ENCODE measurements at places on chromosomes 3 and 15.

DNA sequence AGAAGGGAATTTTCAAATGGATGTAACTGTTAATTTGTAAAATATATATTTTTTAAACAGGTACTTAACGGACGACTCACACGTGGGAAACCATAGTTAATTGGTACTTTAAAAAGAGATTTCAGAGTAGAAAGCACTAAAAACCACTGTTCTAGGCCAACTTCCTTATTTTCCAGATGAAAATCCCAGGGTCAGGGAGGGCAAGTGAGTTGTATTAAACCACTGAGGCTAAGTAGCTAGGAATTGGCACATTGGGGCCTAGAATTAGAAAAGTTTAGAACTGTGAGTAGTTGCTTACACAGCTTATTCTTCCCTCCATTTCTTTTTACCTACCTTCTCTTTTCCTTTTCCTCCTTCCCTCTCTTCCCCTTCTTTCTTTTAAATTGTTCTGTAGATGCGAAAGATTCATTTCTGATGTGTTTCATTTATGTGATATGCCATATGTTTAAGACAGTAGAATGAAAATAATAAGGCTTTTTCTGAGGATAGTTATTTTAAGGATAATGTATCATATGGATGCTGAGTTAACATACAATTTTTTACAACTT is 4.1 kb upstream of the UTS2B start:
- DNase-seq = no peak

- DNase-seq = no peak
Observed at GRCh38 chr3:83769791-83770663, 1188.8 kb upstream of the CADM2 start.

DNA sequence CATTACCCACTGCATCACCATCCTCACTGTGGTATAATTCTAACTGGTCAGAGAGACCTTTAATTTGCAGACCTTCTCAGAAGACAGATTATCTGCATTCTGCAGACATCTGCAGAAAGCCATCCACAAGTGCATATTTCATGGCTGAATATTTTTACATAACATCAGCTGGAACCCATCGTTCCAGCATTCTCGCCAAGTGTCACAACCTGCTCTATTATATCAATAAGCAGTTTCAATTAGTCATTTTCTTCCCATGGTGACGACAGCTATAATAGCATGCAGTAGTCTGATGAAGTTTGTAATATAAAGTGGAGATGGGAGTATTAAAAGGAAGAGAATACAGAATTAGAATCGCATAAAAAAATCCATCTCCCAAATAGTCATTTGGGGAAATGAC is 334.7 kb downstream of the FHIT start:
- no peak for DNase-seq

DNA sequence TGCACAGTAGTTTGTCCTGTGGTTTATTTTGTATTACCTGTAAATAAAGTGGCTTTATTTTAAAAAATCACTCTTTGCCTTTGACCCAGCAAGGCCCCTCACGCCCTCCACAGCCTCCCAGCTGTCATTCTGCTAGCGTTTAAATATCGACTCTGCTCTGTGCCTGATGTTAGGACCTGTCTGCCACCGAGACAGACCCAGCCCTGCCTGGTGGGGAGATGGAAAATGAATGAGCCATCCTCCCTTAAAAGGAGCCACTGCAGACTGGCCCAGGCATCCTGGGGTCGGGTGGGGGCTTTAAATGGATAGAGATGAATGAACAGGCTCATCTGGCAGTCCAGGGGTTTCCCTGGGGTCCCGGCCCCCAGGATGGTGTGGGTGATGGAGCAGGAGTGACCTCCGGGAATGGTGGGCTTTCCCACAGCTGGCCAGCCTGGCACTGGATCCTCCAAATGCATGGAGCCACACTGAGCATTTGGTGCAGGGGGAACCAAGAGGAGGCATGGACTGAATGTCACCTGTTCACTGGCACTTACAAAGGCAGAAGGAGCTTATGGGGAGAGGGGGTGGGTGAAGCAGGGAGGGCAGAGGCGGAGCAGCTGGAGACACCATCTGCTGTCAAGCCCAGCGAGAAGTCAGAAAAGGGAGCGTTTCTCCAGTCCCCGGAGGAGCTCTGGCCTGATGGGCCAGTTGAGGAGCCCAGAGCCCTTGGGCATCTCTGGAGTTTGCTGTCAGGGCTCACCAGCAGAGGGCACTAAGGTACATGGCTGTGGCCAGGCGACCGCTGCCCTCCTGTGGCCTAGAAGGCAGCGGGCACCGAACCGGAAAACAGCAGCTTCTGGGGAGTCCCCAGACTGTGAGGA is 11.9 kb downstream of the GRM2 start:
- peak; percentile 41 for DNase-seq

- no peak for DNase-seq
Observed at GRCh38 chr3:61545716-61546115, 15.7 kb upstream of the PTPRG start.

DNA sequence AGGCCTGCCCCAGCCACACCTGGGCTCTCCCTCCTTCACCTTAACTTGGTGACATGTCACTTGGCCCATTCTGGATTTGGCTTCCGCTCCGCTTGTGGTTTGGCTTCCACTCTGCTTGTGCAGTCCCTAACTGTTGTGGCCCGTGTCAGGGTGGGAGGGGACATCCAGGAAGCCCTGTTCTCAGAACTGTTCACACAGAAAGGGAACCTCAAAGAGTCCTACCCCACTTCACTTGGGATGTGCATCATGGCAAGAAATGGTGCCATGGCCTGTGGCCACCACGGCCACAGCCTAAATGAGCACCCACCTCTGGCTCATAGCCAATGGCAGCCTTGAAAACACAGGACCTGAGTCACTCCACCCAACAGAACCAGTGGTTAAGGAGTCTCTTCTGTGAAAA is 63.4 kb downstream of the CYP19A1 start:
- DNase-seq = no peak

DNA sequence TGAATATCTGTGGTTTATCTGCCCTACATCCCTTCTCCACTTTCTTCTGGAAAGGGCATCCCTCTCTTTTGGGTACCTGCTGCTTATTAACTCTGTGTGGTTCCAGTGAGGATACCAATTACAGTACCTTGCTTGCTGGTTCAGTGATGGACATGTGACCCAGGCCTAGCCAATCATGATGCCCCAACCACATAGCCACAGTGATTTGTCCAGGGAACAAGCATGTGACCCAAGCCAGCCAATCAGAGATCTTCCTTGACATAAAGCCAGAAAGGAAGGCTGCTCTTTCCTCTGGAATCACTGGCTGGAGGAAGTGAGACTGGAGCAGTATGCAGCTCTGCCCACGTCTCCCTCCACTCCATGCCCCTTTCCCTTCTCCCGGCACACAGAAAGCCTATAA is 10.9 kb upstream of the TMEM158 start:
- no peak for DNase-seq

- no peak for DNase-seq
Observed at GRCh38 chr3:56693750-56694149, 10.7 kb upstream of the TASOR start.

GRCh38 chr3:98188545-98188944 is 22.0 kb downstream of the OR5H15 start:
- no peak for DNase-seq

DNA sequence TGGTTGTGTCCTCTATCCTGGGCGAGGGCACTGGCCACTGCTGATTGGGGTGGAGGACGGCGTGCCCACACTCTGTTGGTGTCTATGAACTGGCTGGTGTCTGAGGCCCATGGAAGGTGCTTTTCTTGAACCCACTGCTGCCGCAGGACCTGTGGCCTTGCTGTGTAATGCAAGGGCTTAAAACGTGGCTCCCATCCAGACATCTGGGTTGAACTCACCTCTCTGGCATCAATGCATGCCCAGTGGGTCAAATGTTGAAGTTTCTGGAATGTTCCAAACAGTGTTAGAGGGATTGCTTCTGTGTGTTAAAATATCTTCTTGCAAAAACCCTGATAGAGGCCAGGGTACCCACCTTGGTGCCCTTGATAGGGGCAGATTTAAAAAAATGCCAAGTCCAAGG is 42.6 kb downstream of the FAM3D start:
- no peak for DNase-seq

- DNase-seq = no peak
Observed at GRCh38 chr15:68431037-68431791, 749 bp downstream of the ITGA11 start.

- no peak for DNase-seq
Observed at GRCh38 chr3:25107918-25108617, 320.0 kb upstream of the RARB start.

GRCh38 chr3:16512435-16513140 is 911 bp downstream of the RFTN1 start:
- DNase-seq = no peak

DNA sequence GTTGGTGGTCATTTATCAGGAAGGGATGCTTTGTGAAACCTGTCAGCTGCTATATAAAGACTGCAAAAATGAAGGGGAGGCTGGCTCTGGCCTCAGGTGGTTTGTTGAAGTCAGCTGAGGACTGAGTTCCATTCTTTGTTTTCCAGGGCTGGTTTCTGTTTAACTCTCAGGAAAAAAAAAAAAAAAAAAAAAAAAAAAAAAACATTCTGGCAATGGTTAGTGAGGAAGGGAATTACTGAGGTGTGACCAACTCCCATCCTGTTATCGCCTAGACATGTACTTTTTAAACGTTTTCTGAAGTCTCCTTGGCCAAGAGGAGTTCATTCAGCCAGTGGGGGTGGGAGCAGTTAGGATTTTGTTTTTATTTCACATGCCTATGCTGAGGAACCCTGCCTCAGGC is 316.3 kb downstream of the OXSM start:
- no peak for DNase-seq

- no peak for DNase-seq
Observed at GRCh38 chr15:40807888-40808461, 702 bp upstream of the DNAJC17 start.

DNA sequence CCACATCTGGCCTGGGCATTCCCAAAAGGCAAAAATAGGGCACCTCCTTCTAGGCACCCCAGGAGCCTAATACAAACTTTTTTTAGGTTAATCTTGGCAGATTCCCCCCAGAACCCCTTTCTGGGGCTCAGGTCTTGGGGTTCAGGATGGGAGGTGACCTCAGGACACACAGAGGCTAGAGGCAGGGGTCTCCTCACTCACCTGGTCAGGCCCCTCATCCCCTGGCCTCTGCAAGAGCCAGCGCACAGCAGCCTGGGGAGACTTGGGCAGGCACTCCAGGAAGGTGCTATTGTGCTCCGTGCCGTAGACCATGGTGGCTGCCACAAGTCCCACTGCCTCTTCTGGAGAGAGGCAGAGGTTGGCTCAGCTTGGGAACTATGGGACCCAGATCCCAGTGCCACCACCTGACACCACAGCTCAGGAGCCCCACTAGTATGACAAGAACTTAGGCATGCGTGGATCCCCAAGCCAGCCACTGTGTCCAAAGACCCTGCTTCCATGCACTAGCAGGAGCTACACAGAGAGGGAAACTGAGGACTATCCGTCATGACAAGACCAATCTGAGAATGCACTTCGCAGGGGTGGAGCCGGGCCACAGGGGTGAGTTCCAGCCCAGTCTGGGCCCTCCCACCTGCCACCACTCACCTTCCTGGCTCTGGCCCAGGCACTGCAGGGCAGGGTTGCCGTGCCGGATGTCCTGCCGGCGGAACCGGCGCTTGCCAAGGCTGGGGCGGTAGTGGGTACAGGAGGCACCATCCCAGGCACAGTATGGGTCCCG is 7.4 kb downstream of the SEMA3G start:
- DNase-seq = no peak

- DNase-seq = no peak
Observed at GRCh38 chr3:242602-243355, 46.2 kb downstream of the CHL1 start.

DNA sequence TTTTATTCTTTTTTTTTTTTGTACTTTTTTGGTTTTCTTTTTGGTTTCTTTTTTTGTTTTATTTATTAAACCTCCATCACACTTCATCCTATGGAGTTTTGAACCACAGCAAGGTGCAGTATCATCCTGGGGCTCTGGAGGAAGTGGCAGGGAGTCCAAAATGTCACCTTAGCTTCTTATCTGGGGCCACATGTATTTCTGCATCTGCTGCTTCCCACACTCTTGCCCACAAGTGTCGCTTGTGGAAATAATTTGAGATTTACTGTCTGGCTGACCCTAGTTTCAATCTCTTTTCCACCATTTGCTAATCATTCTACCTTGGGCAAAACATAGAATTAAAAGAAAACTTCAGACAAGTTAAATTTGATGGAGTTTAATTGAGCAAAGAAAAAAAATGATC is 6.4 kb downstream of the OPA1 start:
- DNase-seq = no peak

GRCh38 chr3:196189566-196190347 is 21.4 kb downstream of the ZDHHC19 start:
- DNase-seq = no peak

- DNase-seq = no peak
Observed at GRCh38 chr3:100902572-100902971, 90.6 kb downstream of the ABI3BP start.

GRCh38 chr3:134685929-134686802 is 35.3 kb upstream of the KY start:
- DNase-seq = no peak

DNA sequence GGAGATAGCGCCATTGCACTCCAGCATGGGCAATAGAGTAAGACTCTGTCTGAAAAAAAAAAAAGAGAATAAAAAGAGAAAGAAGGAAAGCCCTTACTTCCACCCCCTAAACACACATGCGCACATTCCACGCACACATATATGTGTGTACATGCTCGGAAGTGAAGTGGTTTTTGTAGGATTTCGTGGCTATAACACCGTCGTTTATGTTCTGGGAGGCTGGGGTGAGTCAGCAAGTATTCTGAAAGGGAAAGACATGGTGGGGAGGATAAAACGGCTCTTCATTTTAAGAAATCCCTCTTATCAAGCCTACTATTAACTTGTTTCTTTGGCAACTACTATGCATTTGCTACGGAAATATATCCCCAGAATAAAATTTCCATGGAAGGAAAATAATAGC is 422.8 kb upstream of the TBL1XR1 start:
- DNase-seq = no peak

DNA sequence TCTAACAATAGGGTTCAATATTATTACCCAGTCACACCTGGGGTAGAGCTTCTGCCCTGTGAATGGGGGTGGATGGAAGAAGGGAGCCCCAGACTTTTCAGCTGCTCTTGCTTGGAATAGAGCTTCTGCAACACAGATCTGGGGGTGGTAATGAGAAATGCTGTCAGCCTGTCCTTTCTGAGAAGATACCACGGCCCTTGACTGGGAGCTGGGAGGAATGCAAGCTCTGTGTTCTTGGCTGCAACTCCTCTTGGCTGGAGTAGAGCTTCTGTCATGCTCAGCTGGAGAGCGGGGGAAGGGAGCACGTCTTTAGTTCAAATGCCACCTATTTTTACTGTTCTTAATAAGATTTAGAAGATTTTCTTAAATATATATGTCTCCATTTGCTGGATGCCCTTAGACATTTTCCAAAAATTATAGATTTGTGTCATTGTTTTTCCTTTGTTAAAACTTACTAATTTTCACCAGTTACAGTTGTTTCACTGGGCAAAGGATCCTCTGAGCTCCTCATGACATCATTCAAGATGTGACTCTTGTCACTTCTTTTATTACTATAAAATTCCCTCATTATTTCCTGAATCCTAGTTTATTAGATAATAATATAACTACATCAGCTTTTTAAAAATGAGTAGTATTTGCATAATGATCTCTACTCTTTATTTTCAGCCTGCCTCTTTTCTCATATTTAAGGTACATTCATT is 180.0 kb upstream of the TGFBR2 start:
- DNase-seq = no peak

Data from NCI-H1694 (cell line).